ENCODE measurements at places on chromosomes 6 and 20. TPM values are rescaled to one million over a fixed set of nuclear protein-coding genes. Genes with fewer than 3 reads are reported as not detected.

The HAO1 gene
- not detected for polyA plus RNA-seq

The SRSF12 gene
- 0.11 TPM for polyA plus RNA-seq

The SLC22A7 gene
- polyA plus RNA-seq = not detected

The CTAGE9 gene
- polyA plus RNA-seq = not detected

The PARD6B gene
- 1.0 TPM for polyA plus RNA-seq

The PDYN gene
- not detected for polyA plus RNA-seq

The OR2H1 gene
- polyA plus RNA-seq = not detected

The SCAND1 gene
- 192 TPM for polyA plus RNA-seq

The NKX2-4 gene
- polyA plus RNA-seq = not detected

The TTI1 gene
- polyA plus RNA-seq = 8.6 TPM

The BEND3 gene
- 0.83 TPM for polyA plus RNA-seq

The SLC13A3 gene
- 0.17 TPM for polyA plus RNA-seq

The VGLL2 gene
- polyA plus RNA-seq = not detected

The ZKSCAN8 gene
- 3.4 TPM for polyA plus RNA-seq

The CLPSL2 gene
- polyA plus RNA-seq = not detected

The MYH7B gene
- polyA plus RNA-seq = 0.83 TPM
